Hypothalamus (tissue), 51 donors: ENCODE measurements at places on chromosomes 16 and 17.
A peak's percentile ranks its signal among the peaks of the same experiment; 100 is the strongest.

DNA sequence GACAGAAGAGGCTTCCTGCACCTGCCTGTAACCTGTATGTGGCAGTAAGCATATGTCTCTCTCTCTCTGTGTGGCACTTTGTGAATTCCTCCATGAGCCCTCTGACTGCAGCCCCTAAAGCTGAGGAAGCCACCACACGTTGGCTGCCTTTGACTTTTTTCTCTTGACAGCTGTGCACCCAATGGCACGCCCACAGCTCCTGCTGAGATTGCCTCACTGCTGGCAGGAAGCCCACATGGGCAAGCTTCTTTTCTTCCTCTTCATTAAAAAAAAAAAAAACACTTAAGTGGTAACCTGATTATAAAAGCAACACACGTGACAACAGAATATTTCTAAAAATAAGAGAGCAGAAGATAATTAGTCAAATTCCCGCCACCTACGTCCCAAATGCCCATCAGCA lies 34.0 kb upstream of the PIRT start:
- DNase-seq: no peak

GRCh38 chr16:47057630-47057993 lies 84.1 kb upstream of the DNAJA2 start:
- DNase-seq: no peak

DNA sequence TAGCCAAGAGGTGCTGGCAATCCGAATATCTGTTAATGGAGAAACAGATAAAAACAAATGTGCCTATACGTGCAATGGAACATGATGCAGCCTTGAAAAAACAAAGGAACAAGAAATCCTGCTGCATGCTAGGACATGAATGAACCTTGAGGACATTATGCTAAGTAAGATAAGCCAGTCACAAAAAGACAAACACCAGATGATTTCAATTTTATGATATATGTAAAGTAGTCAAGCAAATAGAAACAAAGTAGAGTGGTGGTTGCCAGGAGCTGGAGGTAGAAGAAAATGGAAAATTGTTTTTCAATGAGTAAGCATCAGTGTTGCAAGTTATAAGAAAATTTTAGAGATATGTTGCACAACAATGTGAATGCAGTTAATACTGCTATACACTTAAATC lies 409.7 kb upstream of the CDH8 start:
- DNase-seq: no peak

DNA sequence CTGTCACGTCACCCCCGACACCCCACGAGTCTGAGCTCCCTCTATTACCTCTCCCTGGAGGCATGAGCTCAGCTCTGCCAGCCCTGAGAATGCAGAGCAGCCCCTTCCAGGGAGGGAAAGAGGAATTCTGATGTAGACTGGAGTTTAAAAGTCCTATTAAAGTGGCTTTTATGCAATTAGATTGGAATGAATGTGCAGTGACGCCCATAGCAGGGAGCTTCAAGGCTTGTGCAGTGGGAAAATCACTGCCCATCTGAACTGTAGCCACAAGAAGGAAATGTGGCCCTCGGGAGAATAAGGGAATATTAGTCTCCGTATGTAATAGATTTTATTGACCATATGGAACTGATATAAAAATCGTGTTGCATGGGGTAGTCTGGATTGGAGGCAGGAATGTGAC lies 66.9 kb downstream of the ZNF423 start:
- no peak for DNase-seq

DNA sequence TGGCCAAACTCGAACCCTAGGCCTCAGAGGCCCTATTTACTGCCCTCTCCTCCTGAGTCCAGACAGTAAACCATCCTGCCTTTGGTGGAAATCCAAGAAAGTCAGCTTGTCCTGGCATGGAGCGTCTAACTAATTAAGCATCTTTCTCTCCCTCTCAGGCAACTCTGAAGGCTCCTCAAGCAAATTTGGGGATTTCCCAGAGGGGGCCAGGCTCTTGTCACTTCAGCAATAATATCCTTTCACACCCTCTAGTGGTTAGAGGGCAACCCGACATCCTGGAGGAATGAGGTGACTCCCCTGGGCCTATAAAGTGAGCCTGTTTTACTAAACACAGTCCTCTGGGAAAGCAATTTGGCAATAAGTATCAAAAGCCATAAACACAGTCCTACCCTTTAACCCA lies 60.4 kb downstream of the NOG start:
- no peak for DNase-seq

GRCh38 chr17:35705230-35705629 lies 26.2 kb upstream of the RASL10B start:
- DNase-seq: no peak

- no peak for DNase-seq
These were observed 14.9 kb downstream of the CEP131 start for GRCh38 chr17:81207610-81208581.

- DNase-seq: no peak
These were observed 885.5 kb downstream of the CDH11 start for GRCh38 chr16:64236316-64236715.

GRCh38 chr17:27512031-27512430 lies 55.8 kb downstream of the KSR1 start:
- no peak for DNase-seq

DNA sequence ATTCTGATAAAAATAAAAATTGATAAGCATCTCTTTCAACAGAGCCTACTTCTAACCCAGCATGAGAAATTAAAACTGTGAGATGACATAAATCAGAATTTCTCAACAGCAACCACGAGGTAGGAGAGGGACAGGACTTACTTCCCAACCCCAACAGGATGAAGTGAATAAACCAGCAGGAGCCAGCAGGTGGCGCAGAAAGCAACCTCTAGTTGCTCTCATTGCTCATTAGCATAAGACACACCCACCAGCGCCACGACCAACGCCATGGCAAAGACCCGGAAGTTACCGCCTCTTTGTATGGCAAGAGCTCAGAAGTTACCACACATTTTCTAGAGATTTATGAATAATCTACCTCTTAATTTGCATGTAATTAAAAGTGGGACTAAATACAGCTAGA lies 189.4 kb upstream of the CDH8 start:
- DNase-seq: no peak

DNA sequence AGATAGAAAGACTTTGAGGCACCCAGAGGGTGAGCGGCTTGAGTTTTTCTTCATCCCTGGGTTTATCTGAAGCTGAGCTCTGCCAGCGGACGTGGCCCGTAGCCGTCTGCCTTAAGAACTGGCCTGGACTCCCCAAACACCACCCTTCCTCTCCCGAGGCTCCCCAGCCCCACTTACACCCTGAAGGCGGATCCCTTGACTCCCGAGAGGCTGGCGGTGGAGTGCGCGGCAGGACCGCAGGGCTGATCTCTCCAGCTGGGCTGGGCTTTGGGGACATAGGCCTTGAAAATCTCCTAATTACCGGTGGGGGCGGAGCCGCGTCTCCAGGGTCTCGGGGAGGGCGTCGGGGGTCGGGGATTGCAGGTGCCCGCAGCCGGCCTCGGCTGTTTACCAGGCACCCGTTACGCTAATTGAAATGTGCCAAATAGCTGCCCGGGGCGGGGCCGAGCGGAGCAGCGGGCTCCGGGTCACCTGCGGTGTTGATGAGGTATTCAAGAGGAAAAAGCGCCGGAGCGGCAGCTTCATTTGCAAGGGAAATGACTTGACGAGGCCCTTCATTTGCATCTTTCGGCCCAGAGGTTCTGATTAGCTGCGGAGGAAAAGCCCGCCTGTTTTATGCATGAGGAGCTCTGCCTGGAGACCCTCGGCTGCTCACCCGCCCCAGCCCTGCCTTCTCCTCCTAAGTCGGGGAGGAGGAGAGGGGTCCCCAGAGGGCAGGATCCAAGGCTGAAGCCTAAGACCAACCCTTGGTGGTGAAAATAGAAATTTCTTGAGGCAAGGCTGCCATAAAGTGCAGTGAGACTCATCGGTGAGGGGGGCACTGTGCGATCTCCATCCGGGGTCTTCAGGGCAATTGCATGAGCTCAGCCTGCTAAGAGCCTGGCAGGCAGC lies 100.7 kb downstream of the MGAT5B start:
- no peak for DNase-seq

- DNase-seq: no peak
These were observed 27.9 kb downstream of the CLEC16A start for GRCh38 chr16:10972108-10972818.

GRCh38 chr17:42754782-42755181 lies 6.2 kb upstream of the RAMP2 start:
- no peak for DNase-seq

- DNase-seq: no peak
These were observed 8.2 kb upstream of the GGA2 start for GRCh38 chr16:23518435-23518891.

GRCh38 chr17:19460700-19461099 lies 49.7 kb downstream of the RNF112 start:
- DNase-seq: peak; percentile 40

DNA sequence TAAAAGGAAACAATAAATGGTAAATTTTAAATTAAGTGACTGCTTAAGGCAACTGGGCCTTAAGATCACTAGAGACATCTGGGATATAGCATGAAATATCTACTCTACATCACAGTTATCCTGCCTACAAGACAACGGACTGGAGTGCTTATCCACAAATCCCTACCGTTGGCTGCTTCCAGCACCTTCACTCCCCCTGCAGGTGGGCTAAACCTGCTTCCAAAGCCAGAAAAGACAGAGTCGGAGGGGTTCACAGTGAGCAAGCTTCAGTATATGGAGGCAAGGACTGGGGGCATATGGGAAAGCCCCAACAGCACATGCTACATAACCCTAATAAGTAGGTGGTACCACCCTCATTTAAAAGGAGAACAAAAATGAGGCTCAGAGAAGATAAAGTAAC lies 45.3 kb downstream of the GRIN2A start:
- DNase-seq: no peak

DNA sequence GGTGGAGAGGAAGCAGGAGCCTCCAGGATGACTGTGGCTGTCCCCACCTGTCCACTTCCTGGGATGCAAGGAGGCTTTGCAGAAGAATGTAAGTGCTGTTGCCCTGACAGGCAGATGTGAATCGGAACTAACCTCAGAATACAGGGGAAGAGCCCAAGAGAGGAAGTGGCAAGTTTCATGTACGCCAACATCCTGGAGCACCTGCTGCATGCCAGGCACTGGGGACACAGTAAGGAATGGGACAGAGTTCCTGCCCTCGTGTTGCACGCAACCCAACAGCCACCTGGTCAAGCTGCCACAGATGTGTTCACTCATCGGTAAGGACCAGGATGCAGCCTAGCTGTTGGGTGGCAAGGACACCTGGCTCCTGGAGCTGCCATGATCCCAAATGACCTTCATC lies 98.6 kb upstream of the RPL38 start:
- DNase-seq: no peak

DNA sequence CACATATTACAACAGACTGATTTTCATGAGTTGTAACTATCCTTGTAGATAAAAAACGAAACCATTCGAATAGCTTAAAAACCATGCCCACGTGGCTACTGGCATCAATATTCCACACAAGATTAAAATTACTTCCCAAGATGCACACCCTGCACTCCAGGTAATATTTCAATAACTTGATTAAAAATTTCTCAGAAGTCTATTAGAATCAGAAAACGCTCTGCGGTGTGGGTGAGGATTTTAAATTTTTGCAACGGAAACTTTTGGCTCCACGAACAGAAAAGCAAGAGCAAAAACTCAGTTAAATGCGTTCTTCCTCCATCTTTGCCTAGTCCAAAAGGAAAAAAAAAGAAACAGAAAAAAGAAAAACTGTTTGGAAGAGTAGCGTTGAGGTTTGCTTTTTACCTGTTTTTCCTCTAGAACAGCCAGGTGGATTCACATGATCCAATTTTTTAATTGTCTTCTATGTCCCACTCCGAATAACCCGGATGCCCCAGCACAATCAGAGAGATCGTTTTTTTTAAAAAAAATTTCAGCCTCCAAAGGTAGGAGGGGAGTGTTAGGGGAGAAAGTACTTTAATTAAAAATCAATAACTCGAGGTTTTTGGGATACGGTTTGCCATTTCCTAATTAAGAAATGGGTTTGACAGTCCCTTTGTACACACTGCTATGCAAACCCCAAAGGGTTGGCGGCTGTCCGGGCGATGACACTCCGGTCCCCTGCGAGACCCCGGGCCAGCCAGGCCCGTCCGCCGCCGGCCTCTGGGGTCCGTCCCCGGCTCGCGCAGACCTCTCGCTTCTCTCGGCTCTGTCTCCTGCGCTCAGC lies 708 bp upstream of the NFAT5 start:
- DNase-seq: no peak

GRCh38 chr16:29126057-29126494 lies 141.2 kb downstream of the LAT start:
- no peak for DNase-seq

DNA sequence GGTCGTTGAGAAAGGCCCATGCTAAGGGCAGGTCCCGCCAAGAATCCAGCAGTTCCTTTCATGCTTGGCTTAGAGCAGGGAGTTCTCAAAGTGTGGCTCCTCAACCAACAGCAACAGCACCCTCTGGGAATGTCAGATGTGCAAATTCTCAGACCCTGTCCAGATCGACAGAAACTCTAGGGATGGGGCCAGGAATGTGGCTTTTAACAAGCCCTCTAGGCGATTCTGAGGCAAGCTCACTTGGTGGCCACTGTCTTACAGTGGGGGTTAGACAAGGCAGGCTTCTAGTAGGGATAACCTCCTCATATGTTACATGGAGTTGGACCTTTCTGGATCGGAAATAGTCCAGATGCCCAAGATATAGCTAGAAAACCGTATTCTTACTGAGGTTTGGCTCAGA lies 144.8 kb downstream of the ZFHX3 start:
- no peak for DNase-seq

GRCh38 chr16:57852189-57852588 lies 49.9 kb upstream of the KIFC3 start:
- DNase-seq: no peak

GRCh38 chr17:49567104-49567521 lies 8.6 kb upstream of the NXPH3 start:
- DNase-seq: no peak

DNA sequence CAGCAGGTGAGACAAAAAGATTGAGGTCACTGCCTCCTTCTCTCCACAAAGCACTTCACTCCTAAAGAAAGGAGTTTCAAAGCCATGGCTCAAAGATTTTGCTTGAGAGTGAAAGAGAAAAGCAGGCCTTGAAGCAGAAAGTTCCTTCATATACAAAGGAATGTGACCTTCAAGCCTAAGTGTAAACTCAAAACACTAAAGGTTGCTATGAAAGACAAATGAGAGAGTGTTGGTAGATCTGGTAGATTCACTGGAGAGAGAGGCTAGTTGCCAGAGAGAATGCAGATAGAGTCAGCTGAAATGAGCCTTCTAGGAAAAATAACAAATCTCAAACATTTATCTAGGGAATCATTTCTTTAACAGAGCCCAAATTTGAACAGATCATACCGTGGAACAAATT lies 305.2 kb downstream of the CDH8 start:
- DNase-seq: no peak

DNA sequence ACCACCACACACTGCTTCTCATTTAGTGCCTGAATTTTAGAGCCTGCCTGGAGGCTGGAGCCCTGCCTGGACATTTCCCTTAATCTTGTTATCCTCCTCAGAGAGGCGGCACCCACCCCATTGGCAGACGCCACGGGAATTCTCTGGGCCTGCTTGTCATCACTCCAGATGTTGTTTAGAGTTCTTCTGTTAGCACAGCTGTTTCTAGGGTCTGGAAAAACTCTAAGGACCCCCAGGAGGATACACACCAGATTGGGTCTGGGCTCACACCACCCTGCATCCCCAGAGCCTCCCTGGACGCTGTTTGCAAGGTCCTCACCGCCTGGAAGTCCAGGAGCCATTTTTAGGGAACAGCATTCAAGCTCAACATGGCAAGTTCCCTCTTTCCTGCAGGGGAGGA lies 565 bp upstream of the XAF1 start:
- DNase-seq: no peak
